ENCODE measurements at places on chromosomes 6 and 20.

DNA sequence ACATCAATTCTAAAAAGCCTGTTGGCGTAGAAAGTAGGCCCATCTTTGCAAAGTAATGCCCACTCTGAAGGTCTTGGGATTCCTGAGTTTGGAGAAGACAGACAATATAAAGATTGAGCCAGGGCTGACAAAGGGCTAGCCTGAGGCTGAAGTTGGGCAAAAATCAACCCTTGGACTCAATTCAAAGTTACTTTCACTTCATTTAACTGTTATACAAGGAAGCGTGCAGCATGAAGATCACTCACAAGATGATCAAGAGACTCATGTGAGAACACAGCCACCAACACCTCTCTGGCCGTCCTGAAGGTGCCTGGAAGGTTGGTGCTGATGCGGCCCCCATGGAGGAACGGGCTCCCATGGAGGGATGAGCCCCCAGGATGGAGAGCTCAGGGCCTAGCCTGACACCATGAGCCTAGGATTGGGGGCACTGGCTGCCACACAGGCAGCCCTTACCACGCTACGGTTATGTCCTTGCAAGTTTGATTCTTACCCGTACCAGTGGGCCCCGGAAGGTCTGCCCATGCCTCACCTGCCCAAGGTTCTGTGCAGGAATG is 26.6 kb downstream of the FOXC1 start:
- no peak for DNase-seq

- DNase-seq: no peak
Measured at GRCh38 chr6:161369339-161369738, 95.5 kb upstream of the AGPAT4 start.

DNA sequence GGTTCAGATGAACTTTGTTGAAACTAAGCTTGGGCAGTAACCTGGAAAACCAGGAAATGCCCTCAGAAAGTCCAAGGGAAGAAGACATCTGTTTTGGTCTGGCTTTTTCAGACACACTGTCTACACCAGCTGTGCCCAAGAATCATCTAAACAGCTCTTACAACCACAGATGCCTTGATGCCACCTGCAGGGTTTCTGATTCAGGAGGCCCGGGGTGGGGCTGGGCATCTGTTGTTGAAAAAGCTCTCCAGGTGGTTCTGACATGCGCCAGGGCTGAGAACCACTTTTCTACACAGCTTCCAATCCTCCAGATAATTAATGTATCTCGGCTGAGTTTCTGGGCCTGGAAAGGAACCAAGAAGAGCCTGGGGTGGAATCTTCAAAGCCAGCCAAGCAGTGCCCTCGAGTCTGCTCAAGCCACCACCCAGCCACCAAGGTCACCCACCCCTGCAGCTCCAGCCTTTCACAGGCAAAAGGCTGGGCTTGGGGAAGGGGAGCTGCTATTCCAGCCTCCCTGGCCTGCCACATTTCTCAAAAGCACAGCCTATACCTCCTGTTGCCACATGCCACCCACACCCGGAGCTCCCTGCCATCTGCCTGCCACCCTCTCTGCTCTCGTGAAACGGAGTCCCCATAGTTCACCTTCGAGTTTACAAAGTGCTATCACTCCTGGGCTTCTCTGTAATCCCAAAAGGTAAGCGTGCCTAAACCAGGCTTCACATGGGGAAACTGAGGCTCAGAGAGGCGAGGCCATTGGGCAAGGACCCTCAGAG is 9.4 kb downstream of the MDGA1 start:
- DNase-seq: no peak

DNA sequence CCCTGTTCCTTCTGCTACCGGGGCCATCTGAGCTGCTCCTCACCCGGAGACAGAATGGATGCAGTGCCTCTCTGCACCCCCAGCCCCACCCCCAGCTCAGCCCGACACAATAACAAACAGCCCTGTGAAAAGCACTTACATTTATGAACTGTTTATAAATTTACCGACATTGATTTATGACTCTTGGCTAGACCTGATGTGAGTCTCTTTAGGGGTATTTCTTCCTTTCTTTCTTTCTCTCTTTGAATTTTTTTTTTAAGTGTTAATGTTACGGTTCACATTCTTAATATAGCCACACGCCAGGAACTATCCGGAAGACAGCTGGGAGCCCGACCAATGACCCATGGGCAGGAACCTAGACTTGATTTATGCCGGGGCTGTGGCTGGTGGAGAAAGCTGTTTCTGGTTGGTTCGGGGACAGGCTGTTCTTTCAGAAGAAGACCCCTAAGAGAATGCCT is 266.3 kb downstream of the CDC5L start:
- DNase-seq: no peak

DNA sequence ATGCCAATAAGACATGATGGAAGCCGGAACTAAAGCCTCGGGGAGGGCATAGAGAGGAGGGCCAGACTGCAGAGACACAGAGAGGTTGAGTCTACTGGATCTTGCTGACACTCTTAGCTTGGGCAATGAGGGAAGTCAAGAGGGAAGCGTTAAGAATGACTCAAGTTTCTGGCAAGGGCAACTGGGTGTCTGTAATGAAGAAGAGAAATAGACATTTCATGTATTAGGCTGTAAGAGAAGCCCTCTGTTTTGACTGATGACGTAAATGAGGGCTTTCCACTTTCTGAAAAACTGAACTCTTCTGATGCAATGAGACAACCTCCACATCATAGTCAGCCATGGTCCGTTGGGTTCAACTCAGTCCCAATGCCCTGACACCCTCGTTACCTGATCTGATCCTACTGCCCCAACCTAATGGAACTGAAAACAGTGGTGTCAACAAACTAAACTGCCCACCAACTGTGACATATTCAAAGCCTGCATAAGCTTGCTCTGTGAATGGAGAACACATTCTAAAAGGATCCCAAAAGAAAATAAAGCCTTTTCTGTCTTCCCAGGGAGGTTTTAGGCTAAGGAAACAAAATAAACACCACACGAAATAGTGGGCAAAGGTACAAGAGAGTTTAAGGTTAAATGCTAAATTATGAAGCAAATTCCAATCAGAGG is 45.8 kb upstream of the PNRC1 start:
- DNase-seq: no peak
